ENCODE measurements at places on chromosomes 1 and 21.

- no peak for DNase-seq
Observed at GRCh38 chr1:245207056-245207638, 52.4 kb downstream of the KIF26B start.

DNA sequence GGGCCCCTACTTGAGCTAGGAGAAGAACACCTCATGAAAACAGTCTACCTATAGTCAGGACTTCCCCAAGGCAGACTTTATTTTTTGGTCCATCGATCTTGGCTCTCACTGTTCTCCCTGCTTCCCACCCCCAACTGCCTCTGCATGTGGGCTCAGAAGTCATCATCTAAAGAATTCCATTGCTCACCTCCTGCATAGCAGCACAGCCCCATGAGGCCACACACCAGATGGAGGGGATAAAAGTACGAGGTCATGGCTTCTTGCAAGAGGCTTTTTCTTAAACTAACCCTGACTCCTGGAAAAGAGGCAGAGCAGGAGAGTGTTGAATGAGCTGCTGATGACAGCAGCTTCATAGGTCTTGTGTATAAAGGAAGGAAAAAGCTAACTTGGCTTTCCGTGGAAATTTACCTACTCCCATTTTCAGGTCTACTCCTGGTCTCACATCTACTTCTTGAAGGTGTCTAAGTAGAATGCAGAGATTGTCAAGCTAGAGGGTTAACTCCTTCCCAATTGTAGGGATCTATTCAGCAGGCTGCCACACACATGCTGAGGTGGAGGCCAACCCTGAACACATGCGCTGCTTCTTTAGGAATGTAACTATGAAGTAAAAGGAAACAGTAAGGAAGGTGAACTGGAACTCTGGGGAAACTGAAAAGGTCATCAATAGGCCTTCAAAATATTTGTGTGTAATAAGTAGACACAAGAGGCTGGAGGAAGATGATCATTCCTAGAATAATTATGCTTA lies 18.7 kb downstream of the WNT2B start:
- DNase-seq = no peak

GRCh38 chr21:32770871-32771523 lies 558 bp downstream of the PAXBP1 start:
- DNase-seq = peak; percentile 53

- no peak for DNase-seq
Observed at GRCh38 chr1:18326211-18326897, 154.4 kb upstream of the KLHDC7A start.

GRCh38 chr21:16418226-16418625 lies 688.4 kb downstream of the USP25 start:
- no peak for DNase-seq

DNA sequence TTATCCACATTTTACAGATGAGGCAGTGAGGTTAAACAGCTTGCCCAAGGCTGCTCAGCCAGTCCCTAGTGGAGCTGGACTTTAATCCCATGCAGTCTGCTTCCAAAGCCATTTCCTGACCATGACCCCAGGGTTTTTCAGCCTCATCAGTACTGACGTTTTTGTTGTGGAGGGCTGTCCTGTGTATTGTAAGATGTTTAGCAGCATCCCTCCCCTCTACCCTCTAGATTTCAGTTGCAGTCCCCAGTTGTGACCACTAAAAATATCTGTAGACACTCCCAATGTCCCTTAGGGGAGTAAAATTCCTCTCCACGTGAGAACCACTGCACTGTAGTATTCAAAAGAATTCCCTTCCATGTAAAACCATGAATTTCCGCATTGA lies 30.2 kb upstream of the C1orf105 start:
- no peak for DNase-seq

DNA sequence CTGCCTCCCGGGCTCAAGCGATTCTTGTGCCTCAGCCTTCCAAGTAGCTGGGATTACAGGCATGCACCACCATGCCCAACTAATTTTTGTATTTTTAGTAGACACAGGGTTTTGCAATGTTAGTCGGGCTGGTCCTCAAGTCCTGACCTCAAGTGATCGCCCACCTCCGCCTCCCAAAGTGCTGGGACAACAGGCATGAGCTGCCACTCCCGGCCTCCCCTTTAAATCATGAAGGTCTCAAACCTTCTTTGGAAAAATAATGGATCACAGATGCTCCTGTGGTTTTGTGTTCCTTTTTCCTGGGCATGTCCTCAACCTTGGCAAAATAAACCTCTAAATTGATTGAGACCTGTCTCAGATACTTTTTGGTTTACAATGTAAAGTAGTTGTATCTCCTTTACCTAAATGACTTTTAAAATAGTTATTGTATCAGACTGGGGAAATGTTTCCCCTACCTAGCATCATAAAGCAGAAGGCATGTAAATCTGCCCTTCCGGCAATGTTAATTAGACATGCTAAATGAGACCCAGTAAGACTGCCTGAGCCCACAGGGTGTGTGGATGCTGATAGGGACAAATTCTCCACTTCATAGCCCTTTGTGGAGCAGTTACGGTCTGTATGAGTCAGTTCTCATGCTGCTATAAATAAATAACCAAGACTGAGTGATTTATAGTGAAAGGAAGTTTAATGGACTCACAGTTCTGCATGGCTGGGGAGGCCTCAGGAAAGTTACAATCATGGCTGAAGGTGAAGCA lies 27.8 kb downstream of the CBR1 start:
- peak; percentile 78 for DNase-seq

GRCh38 chr1:217482356-217483102 lies 148.4 kb downstream of the GPATCH2 start:
- DNase-seq = peak; percentile 15

GRCh38 chr1:40622936-40623629 lies 42.4 kb downstream of the RIMS3 start:
- no peak for DNase-seq

DNA sequence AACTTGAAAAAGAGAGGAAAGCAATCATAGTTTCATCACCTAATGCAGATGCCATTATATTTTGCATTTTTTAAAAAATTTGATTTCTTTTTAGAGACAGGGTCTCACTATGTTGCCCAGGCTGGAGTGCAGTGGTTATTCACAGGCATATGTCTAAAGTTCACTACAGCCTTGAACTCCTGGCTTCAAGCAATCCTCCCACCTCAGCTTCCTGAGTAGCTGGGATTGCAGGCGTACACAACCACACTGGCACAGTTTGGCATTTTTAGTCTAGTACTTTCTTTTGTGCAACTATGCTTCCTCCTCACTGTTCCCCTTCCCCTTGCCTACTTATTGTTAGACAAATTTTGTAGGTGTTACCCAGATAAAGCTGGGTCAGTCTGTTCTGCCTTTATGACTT lies 18.0 kb downstream of the RHOU start:
- DNase-seq = no peak

DNA sequence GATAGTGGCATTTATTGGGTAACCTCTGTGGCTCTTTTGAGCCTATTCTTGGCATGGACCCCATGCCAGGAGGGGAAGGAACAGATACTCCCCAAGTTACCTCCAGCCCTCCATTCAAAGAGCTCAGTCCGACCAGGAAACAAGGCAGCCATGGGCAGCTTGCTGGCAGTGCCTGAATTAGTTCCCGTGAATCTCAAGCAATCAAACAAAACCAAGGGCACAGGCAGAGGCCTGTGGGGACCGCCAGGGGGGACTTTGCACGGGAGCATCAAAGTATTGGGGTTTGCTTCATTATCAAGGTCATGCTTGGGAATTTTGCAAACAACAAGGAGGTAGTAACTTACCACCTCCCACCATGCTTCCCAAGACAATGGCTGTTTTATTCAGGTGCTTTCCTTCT lies 81.2 kb upstream of the IFFO2 start:
- no peak for DNase-seq

GRCh38 chr1:224058303-224058702 lies 55.6 kb upstream of the FBXO28 start:
- no peak for DNase-seq

DNA sequence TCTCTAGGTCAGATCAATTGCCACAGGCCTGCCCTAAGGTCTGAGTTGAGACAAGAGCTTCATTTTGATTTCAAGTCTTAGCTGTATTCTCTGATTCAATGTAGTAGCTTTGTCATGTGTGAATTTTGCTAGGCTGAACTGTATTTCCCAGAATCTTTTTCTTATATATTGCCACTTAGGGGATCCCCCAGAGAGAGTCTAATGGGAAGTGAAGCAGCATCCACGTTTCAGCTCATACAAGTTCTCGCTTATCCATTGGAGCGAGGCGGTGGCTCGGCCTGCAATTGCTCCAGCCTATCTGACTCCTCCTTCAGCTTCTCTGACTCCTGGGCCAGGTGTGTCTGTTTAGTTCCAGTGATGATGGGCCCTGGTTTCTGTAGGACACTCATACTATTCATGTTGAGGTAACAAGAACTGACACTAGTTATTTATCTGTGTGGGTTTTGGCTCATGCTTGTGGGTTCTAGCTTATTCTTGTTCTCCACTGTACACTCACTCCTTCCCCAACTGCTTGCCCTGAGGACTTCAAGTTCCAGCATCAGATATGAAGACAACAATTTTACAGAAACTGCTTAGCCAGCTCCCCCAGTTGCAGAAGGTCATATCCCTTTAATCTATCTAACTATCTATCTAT lies 48.2 kb downstream of the TBX19 start:
- DNase-seq = no peak

- no peak for DNase-seq
Observed at GRCh38 chr1:234779160-234779538, 169.2 kb upstream of the IRF2BP2 start.

DNA sequence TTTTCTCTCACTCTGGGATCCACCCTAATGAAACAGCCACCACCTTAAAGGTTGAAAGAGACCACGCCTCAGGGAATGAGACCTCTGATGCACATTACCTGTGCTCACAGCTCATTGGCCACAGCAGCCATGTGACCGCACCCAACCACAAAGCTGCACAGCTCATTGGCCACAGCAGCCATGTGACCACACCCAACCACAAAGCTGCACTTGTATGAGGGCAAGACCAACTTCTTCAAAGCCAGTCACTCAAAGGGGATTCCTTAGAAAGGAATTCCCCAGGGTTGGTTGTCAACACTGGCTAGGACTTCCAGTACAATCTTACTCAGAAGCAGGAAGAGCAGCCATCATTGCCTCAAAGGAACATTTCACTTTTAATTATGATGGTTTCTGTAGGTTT lies 43.6 kb upstream of the PDE9A start:
- no peak for DNase-seq

DNA sequence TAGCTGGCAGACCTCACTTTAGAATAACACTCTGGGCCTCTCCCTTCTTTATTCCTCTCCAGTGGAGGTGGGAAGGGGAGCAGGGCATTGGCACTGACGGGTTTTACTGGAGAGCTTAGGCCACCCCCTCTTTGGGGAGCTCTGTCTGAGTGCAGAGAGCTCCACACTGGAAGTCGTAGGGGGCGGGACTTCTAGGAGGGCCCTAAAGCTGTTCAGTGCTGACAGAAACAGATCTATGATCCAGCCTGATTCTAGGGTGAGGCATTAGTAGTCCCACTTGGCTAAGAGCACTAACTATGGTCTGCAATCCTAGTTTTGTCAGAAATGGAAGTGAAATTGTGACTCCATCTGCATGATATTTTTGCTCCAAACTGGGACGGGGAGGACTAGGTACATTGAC lies 138.7 kb downstream of the MIS18A start:
- DNase-seq = no peak

DNA sequence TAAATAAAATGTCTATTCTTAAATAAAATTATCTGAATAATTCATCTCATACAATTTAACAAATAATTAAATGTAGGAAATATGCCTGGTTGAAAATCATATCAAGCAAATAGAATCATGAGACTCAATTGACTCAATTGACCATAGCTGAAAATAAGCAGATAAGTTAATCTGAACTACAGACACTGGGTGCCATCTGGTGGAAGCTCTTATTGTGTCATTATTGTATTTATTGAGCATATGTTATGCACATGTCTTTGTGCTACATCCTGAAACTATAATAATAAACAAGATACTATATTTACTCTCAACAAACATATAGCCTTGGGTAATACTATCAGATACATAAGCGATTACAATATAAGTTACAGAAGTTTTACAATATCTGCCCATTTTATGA lies 41.0 kb downstream of the BRINP3 start:
- DNase-seq = no peak

DNA sequence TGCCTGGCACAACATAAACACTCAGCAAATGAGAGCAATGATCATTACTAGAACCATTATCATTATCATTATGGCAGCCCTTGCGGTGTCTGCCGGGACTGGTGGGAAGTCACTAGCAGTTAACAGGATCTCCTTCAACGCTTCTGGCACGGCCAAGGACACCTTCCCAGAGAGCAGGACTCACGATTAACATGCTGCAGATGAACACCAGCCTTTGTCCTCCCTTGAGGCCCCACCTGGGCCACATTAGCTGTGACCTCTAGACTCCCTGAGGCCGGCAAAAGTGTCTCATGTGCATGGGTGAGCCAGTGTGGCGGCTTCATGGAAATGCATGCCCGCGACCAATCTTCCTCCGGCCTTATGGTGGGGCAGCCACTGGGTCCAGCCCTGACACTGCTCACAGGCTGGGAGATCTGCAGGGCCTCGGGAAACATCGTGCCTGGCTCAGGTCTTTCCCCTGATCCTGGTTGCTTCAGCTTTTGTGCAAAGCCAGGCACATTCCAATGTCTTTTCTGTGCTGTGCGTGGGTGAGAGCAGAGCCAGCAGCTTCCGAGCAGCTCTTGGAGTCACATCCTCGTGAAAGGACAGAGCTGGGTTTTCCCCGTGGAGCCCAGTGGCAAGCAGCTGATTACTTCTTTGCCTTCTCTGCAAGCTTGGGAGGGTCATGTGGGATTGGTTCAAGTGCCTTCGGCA lies 107.3 kb downstream of the HMGB4 start:
- DNase-seq = no peak

- no peak for DNase-seq
Observed at GRCh38 chr1:245085508-245086095, 69.2 kb upstream of the KIF26B start.

- no peak for DNase-seq
Observed at GRCh38 chr1:7761103-7761502, 10.0 kb upstream of the VAMP3 start.

GRCh38 chr1:173127369-173128307 lies 76.9 kb upstream of the TNFSF18 start:
- DNase-seq = no peak

DNA sequence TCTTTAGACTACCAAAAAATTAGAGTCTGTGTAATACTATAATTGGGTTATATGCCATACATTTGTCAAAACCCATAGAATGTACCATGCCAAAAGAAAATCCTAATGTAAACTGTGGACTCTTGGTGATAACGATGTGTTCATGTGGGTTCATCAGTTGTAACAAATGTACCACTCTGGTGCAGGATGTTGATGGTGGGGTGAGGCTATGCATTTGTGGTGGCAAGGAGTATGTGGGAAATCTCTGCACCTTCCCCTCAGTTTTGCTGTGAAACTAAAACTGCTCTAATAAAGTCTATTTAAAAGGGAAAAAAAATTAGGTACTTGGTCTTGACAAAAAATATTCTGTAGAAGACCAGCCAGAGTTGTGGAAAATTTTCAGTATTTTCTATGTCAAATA lies 43.4 kb downstream of the INKA2 start:
- no peak for DNase-seq

GRCh38 chr1:202069662-202070061 lies 53.1 kb upstream of the GPR37L1 start:
- DNase-seq = no peak

GRCh38 chr1:6345460-6345859 lies 48.1 kb downstream of the ACOT7 start:
- no peak for DNase-seq

GRCh38 chr1:200733907-200734306 lies 4.8 kb upstream of the CAMSAP2 start:
- DNase-seq = no peak

GRCh38 chr1:65490231-65491009 lies 70.0 kb downstream of the LEPR start:
- no peak for DNase-seq

Data from GDM1 (cell line).